Renal cortical epithelial cell (primary cell): ENCODE measurements at places on chromosomes 4 and X.

DNA sequence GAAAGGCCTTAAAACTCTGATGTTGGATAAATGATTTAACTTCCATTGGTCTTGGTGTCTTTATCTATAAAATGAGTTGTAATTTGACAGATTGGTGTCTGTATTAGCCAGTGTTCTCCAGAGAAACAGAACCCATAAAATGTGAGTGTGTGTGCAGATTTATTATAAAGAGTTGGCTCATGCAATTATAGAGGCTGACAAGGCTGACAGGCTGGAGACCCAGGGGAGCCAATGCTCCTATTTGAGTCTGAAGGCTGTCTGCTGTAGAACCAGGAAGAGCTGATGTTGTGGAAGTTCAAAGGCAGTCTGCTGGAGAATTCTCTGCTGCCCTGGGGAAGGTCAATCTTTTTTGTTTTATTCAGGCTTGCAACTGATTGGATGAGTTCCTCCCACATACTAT is 131.7 kb downstream of the SLC4A4 start:
- DNase-seq = no peak

GRCh38 chrX:37420185-37420584 is 71.0 kb downstream of the PRRG1 start:
- peak; percentile 44 for DNase-seq

GRCh38 chr4:25163196-25163595 is 2.9 kb upstream of the SEPSECS start:
- no peak for DNase-seq

GRCh38 chrX:139936259-139936658 is 3.4 kb upstream of the ATP11C start:
- no peak for DNase-seq

DNA sequence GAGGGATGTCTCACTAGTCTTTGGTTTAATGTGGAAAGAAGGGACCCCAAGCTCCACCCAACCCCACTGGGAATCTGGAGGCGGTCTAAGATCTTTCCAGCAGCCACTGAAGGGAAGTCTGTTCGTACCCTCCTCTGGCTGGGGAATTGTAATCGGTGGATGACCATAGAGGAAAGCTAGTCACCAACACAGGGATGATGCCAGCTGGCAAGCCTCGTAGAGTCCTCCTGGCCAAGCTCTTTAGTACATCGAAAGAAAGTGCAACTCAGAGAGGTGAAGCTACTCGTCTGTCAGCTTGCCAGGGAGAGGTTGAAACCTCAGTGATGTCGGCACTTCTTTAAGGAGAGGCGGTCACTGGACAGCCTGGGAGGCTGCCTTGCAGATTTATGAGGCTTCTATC is 58.7 kb downstream of the MAMLD1 start:
- DNase-seq = no peak

DNA sequence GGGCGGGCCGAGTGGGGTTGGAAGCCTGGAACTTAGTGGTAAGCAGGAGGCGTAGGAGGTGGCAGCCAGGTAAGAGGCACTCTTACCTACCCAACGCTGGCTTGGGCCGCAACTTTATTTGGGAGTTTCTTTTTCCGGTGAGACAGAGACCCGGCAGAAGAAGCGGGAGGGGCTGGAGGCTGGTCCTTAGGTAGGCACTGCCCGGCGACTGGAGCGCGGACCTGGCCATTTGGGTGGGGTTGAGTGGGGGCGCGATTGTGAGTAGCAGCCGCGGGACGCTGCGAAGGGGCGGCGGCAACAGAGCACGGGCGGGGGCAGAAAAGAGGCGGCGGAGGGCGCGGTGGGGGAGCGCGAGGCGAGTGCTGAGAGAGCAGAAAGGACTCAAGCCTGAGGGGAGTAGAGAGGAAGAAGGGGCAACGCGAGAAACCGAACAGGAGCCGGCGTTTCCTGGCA is 334 bp upstream of the POU4F2 start:
- DNase-seq = no peak

DNA sequence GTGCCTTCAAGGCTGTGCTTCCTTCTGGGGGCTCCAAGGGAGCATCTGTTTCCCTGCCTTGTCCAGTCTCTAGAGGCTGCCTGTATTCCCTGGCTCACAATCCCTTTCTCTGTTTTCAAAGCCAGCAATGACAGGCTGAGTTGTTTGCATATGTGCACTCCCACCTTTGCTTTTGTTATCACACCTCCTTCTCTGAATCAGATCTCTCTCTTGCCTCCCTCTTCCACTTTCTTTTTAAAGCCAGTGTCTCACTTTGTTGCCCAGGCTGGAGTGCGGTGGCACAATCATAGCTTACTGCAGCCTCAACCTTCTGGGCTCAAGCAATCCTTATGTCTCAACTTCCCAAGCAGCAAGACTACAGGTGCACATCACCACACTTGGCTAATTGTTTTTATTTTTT is 37.1 kb upstream of the LEF1 start:
- no peak for DNase-seq

DNA sequence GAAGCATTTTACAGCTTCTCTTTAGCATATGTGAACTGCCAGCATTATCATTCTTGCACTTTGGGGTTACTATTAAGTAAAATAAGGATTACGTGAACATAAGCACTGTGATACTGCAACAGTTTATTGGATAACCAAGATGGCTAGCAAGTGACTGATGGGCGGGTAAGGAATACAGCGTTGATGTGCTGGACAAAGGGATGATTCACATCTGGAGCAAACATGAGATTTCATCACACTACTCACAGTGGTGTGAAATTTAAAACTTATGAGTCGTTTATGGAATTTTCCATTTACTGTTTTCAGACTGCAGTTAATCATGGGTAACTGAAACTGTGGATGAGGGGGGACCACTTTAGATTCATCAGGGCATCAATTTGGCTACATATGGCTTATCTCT is 16.0 kb downstream of the NBDY start:
- DNase-seq = peak; percentile 81

DNA sequence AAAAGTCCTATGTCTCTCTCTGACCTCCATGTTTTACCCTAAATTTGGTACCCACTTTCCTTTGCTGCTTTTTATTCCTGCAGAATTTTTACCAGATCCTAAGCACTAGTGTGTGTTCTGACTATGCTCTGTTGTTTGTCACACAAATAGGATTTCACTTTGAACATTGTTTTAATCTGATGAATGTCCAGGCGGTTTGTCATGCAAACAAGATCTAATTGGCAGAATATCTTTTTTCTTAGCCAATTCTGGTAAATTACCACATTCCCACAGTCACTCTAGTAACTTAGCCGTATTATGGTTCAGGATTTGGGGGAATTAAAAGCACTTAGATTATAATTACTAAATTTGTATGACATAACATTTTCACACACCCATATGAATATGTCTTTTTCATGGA is 557.2 kb upstream of the BOD1L1 start:
- DNase-seq = no peak

DNA sequence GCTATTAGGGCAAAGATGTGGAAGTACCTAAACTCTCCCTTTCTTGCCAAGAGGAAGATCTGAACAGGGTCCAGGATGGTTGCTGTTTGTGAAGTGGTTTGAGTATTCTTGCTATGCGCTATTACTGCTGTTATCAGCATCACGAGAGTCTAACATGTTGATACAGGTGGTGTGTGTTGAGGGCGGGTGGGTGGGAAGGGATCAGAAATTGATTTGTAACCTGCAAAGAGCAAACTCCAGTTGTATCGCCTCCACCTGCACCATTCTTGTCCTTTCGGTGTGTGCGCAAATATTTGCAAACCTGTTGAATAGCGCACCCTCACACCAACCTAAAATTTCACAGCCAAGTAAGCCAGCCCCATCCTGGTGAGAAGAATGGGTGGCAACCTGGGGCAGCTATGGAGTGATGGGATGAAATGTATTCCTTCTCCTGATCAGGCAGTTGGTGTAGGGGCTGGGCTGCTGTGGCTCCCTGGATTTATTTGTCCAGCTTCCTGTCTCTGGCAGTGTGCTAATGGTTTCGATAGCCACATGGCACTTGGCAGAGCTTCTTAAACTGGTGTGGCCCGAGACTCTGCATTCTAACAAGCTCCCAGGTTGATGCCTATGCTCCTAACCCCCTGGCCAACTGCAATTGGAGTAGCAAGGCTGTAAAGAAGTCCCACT is 102.6 kb upstream of the SCML1 start:
- DNase-seq = no peak

- no peak for DNase-seq
These were observed 250.9 kb downstream of the TENM3 start for GRCh38 chr4:182494103-182494502.
